ENCODE measurements at places on chromosomes 7 and 10.

DNA sequence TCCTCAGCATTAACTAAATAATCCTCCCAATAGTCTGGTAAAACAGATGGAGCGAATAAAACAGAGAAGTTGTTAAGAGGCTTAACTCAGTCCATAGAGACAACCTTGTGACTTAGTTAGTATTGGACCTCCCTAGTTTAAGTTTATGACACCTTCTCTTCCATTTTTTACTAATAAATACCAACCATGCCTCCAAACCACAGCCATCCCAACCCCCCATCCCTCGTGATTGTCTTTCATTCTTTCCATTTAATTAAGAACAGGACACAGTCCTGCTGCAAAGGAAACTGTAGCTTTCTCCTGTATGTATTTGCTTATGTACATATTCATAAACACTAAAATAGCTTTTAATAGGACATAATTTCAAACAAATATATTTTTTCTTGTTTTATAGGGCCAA, 238.2 kb downstream of the SEMA3D start:
- no peak for DNase-seq

GRCh38 chr10:9260690-9261089, 1206.2 kb downstream of the GATA3 start:
- no peak for DNase-seq

DNA sequence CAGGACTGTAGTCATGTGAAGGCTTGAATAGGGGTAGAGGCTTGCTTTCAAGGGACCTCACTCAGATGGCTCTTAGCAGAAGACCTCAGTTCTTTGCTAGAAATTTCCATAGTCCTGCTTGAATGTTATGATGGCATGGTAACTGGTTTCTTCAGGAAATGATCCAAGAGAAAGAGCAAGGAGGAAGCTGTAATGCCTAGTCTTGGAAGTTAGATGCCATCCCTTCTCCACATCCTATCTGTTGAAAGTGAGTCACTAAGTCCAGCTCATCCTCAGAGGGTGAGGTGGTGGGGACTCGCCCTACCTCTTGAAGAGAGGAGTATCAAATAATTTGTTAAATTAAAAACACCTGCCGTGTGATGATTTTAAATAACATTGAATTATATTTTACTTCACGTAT, 4.6 kb downstream of the MGAM start:
- no peak for DNase-seq

DNA sequence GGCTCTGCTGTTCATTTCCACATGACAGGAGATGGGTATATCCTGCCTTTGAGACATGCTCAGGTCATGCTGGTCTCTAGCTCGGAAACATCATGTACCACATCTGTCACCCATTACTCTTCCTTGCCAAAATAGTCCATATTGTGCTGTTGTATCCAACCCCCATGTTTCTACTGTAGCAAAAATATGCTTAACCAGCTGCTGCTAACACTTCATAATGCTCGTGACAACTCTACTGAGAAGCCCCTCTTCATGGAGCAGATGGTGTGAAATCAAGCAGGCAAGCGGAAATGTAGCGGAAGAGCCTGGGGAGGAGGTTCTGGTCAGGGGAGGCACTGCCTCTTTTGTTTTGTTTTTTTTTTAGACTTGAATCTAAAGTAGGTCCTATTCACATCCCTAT, 82.9 kb downstream of the NPY start:
- DNase-seq, result no peak

GRCh38 chr7:119436882-119437281, 836.1 kb upstream of the KCND2 start:
- no peak for DNase-seq

GRCh38 chr7:14507617-14508016, 394.9 kb downstream of the DGKB start:
- no peak for DNase-seq

DNA sequence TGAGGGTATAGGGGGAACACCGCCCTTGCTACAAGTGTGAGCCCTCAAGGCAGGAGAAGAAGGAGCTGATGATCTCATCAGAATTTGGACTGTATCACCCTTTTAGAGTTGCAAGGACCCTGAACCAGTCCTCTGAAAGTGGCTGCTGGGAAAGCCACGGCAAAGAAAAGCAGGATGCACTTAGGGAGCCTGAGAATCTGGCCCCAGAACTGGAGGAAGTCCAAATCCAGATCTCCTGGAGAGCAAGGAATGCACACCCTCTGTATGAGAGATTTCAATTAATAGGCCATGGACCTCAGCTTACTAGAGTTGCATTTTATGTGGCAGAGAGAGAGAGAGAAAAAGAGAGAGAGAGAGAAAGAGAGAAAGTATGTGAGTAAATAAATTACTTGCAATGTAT, 662.9 kb downstream of the CCSER2 start:
- DNase-seq, result no peak

DNA sequence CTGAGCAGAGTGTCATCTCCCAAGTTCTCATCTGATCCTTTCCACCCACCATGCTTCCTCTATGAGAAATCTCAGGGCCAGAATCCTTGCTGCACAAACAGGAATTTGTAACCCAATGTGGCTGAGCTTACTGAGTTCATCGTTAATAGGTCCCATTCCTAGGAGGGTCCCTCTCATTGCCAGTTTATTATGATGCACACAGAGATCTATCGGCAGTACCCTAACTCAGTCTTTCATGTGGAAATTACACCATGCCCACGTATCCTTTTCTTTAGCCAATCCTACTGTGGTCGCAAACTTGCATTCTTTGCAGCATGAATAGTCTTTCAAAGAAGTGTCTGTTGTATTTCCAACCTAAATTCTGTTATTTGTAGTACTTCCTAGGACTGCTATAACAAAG, 12.1 kb downstream of the TMEM236 start:
- DNase-seq, result no peak

GRCh38 chr7:15446280-15446679, 115.5 kb downstream of the AGMO start:
- DNase-seq, result no peak

GRCh38 chr10:71161425-71161824, 50.9 kb upstream of the UNC5B start:
- no peak for DNase-seq

- DNase-seq, result no peak
Measured at GRCh38 chr7:140726281-140726680, 29.8 kb downstream of the NDUFB2 start.

DNA sequence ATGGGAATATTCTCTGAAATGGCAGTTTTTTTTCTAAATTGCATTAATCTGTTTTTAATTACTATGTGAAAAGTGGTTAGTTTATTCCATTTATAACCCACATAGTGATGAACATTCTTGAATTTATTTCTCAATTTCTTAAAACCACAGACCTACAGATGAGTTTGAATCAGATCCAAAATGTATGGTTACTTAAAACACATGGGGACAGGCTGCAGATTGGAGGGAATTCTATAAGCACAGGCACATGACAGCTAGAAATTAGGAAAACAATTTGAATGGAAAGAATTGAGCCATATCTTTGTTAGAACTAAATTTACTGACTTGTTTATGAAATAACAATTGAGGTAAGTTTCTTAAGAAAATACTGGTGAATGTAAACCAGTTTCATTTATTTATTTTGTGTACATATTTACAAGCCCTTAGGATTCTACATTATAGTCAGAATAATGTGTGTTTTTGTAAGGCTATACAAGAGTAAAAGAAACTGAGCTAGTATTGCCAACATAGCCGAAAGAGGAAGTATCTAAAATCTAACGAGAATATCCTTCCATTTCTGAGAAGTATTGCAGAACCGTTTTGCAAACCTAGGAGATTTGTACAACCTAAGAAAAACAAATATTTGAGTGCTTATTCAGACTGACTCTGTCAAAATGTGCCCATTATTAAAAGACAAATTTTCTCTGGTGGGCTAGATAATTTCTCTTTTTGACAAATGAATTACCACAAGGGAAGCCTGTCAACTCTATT, 434.3 kb upstream of the SEMA3D start:
- peak; percentile 12 for DNase-seq

- DNase-seq, result no peak
Measured at GRCh38 chr7:108735814-108736213, 166.1 kb downstream of the DNAJB9 start.

DNA sequence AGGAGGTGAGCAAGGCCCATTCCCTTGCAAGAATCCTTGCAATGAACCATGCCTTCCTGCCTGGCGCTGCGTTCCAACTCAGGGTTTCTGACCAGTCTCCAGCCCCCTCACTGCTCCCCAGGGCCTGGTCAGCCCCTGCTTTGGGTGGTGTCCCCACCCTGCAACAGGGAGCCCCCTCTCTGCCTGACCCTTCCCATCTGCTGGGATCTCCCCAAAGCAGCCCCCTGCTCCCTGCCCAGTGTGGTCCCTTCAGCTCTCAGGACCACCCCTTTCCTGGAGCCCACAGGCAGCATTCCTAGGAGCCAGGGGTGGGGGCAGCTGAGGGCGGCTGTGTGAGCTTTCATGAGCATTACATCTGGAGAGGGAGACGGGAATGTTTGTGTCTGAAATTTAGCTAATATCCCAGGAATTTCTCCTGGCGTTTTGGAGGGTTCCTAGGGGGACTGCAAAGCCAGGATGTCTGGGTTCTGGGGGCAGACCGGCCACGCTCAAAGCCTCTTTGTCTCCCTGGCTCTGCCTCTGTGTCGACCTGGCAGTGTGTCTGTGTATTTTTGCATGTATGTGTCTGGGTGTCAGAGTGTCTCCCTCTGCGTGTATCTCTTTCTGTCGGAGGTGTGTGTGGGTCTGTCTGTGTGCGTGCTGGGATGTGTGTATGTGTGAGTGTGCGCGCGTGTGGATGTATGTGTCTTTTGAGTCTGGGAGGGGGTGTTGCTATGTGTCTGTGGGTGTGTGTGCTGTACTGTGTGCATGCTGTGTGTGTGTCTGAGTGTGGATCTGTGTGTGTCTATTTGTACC, 300.5 kb upstream of the ZMIZ1 start:
- DNase-seq, result no peak

GRCh38 chr10:128306966-128307365, 180.7 kb upstream of the MKI67 start:
- no peak for DNase-seq

- no peak for DNase-seq
Measured at GRCh38 chr7:94378356-94378755, 16.3 kb upstream of the COL1A2 start.

DNA sequence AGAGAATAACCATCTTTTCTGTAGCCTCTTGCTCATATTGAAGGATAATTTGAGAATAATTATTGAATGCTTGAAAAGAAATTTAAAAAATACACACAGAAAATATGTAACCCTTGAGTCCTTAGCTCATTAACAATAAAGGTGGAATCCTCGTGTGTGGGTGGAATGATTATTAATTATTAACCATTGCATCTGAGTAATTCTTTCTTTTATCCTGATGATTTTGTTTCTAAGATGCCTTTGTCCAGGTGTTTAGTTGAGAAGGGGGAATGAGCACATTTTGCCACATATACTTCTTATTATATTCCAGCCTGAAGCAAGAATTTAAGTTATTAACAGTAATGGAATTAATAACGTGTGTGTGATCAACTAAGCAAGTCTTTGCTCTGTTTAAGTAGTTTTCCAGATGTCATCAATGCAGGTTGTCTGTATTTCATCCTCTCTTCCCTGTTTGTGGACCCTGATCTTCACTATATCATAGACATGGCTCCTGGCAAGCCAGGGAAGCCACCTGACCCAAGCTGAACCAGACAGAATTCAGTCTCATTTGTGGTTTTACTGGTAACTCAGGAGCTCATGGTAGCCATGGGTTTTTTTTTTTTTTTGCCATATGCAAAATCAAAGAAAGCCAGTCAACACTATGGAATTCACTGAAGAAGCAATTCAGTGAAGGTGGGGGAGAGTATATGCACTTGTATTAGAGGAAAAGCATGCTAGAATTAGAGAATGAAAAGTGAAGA, 144.3 kb downstream of the KIF20B start:
- DNase-seq, result no peak

- DNase-seq, result no peak
Measured at GRCh38 chr7:107836237-107837144, 33.5 kb upstream of the SLC26A3 start.

- no peak for DNase-seq
Measured at GRCh38 chr7:69338144-69338543, 260.1 kb upstream of the AUTS2 start.

- no peak for DNase-seq
Measured at GRCh38 chr7:135204341-135204749, 7.0 kb downstream of the WDR91 start.

DNA sequence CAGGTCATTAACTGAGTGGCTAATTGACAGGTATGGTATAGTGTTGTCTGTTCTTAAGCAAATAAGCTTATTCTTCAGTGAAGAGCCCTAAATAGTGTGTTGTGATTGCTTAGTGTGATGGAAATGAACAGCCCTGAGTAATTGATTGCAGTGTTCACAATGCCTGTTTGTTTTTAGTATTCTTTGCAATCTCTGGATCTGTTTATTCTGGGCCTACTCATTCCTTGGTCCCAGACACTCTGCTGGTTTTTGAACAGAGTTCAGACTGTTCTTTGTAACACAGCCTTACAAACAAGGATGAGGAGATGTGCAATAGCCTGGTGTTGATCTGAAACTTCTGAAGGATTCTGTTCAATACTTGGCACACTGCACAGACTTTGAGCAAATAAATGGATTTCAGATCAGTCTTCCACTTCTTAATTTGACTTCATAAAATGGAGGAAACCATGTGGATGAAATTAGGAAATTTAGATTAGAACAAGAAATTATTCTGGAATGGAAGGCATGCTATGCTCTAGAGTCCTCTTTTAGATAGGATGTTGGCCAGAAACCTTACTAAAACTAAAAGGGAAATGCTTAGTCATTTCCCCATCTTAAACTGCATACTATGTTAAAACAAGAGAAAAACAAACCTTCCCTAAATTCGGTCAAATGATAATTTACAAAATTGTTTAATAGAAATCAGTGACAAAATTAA, 444.2 kb upstream of the SEMA3D start:
- DNase-seq, result peak; percentile 1

DNA sequence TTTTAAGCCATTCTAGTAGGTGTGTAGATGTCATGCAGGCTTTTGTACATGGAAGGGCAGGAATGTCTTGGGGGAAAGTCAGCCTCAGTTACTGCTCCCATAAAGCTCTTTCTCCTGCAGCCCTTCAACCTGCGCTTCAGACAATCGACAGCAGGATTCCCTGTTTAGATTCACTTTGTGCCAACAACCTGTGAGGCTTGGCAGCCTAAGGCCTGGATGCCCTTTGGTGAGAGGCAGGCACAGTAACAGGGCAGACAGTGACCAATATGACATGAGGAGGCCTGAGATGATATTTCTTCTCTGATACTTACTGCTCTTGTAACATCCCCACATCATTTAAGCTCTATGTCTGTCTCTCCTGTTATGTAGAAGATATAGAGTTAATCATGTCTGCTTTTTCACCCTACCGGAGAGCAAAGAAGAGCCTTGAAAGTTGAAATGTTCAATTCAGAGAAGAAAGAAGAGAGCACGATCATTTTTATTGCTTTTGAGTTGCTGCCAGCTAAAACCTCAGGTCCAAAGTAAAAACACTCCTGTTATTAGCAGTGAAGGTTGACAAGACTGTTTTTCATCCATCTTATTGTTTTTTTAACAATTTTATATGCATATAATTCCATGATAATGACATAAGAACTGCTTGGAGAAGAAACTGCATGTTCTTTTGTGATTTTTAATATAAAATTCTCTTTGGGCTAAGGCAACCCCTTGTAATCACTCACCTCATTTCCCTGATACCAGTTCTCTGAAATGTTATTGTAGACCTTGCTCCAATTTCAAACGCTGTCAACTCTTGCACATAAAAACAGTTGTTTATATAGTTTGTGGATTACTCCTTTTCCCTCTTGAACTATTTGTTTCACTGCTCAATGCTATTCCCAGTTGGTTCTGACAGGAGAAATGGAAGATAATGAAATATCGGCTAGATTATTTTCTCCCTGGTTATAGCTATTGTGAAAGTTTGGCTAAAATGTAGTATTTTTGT, 140.9 kb downstream of the GALNT17 start:
- no peak for DNase-seq

Data from CD14-positive monocyte (primary cell).